Spinal cord (tissue), 10 donors: ENCODE measurements at places on chromosomes 16 and 17. TPM values are rescaled to one million over a fixed set of nuclear protein-coding genes. Genes with fewer than 3 reads are reported as not detected.

TAT gene
- 0.22 TPM for total RNA-seq

PPM1E gene
- total RNA-seq: 42.0 TPM

ZFP1 gene
- 35.6 TPM for total RNA-seq

KRT33A gene
- not detected for total RNA-seq

DNA sequence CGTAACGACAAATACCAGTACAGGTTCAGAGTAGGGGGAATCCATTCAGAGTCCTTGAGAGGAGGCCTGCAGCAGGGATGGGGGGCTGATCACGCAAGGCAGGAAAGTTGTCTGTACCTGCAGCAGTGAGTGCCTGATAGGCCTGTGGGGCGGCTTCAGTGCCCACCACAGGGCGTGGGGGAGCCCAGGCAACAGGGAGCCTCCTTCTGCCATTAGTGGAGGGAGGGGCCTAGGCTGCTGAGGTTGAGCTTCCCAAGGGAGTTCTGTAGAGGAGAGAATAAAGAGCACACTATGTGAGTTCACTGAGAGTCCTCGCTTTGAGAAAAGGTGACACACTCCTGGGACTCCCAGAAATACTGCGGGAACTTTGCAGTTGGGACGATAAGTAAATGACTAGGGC lies 134.6 kb downstream of the SPECC1 start:
- H3K4me1 ChIP-seq: no peaks in the 10 kb centered on the region
- H3K36me3 ChIP-seq: no peaks in the 10 kb centered on the region
- no peaks in the 10 kb centered on the region for H3K27me3 ChIP-seq
- DNase-seq: no peak
- H3K27ac ChIP-seq: no peak overlapping the region

DNA sequence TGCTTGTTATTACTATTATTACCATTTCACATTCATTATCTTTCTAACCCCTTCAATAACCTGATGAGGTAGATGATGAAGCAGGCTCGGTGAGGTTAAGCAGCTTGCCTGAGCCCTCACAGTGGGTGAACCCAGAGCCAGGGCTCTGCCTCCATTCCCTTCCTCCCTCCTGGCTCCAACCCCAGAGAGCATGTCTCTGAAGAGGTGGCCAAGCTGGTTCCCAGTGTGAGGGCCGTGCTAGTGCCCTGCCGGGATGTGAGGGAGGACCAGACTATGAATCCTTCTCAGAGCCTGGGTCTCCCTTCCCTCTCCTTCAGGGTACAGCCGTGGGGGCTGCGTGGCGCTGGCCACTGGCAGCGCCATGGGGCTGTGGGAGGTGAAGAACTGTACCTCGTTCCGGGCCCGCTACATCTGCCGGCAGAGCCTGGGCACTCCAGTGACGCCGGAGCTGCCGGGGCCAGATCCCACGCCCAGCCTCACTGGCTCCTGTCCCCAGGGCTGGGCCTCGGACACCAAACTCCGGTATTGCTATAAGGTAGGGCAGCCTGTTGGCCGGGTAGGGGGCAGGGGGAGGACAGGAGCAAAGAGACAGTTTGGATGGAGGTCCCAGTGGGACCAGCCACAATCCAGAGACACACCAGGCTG lies 49.6 kb downstream of the MRC2 start:
- H3K4me1 ChIP-seq: peaks cover 62% of the 10 kb centered on the region
- H3K27ac ChIP-seq: no peak overlapping the region
- no peak for DNase-seq
- H3K27me3 ChIP-seq: no peaks in the 10 kb centered on the region
- H3K36me3 ChIP-seq: peaks cover 50% of the 10 kb centered on the region

GRCh38 chr17:49379926-49380325 lies 17.9 kb upstream of the ZNF652 start:
- H3K36me3 ChIP-seq: no peaks in the 10 kb centered on the region
- no peak overlapping the region for H3K4me3 ChIP-seq
- H3K4me1 ChIP-seq: no peaks in the 10 kb centered on the region

DNA sequence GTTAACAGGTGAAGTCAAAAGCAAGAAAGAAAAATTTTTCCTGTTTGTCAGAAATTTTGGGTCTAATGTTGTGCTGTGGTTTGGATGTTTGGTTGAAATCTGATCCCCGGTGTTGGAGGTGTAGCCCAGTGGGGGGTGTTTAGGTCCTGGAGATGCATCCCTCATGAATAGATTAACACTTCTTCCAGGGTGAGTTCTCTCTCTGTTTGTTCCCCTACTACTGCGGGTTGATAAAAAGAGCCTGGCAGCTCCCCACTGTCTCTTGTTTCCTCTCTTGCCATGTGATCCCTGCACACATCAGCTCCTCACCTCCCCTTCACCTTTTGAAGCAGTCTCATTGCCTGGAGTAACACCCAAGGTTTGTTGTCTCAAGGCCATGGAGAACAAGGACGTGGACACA lies 14.6 kb upstream of the CDH8 start:
- H3K4me1 ChIP-seq: no peaks in the 10 kb centered on the region
- no peak overlapping the region for H3K4me3 ChIP-seq
- H3K36me3 ChIP-seq: no peaks in the 10 kb centered on the region
- no peak for DNase-seq

DNA sequence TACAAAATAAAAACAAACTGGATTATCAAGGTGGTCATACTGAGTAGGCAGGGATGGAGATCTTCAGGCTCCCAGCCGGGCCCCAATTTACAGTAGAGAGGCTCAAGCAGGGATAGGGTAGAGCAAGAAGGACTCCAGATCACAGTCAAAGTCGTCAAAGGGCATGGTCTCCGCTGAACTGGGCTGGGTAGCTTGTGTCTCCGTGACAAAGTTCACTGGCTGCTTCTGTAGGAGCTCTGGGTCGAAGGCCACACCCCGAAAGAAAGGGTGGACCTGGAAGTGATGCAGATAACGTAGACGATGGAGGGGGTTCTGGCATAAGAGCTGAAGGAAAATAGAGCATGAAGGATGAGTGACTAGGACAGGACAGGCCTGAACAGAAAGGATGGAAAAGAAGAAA lies 3.6 kb downstream of the RSKR start:
- peaks cover 42% of the 10 kb centered on the region for H3K36me3 ChIP-seq
- H3K27me3 ChIP-seq: no peaks in the 10 kb centered on the region
- no peak overlapping the region for H3K4me3 ChIP-seq
- H3K4me1 ChIP-seq: no peaks in the 10 kb centered on the region
- DNase-seq: no peak
